Myometrial cell (primary cell): ENCODE measurements at places on chromosomes 7 and 10. TPM values are rescaled to one million over a fixed set of nuclear protein-coding genes. Genes with fewer than 3 reads are reported as not detected.

The CALCR gene
- not detected in 2 replicates for total RNA-seq

The PNLIPRP3 gene
- not detected in 2 replicates for total RNA-seq

The FOXP2 gene
- total RNA-seq = under 0.01 and 0.53 TPM in 2 replicates

The AUTS2 gene
- under 0.01 and 4.1 TPM in 2 replicates for total RNA-seq

The ATOH7 gene
- total RNA-seq = not detected in 2 replicates

The LRRC4 gene
- total RNA-seq = not detected in 2 replicates

The LRRTM3 gene
- total RNA-seq = not detected in 2 replicates

The MINPP1 gene
- total RNA-seq = 32.3 and 33.8 TPM in 2 replicates

The ADIRF gene
- 35.6 and 35.7 TPM in 2 replicates for total RNA-seq

The HOXA5 gene
- 1.7 and 6.2 TPM in 2 replicates for total RNA-seq

The ZNF746 gene
- total RNA-seq = 11.3 and 17.3 TPM in 2 replicates

The CNNM1 gene
- not detected in 2 replicates for total RNA-seq

The NUPR2 gene
- total RNA-seq = not detected in 2 replicates

The HMX2 gene
- total RNA-seq = not detected in 2 replicates

The PLEKHS1 gene
- total RNA-seq = not detected in 2 replicates

The CCDC172 gene
- total RNA-seq = not detected in 2 replicates

The HERPUD2 gene
- total RNA-seq = 15.4 and 36.9 TPM in 2 replicates

The SORCS3 gene
- not detected in 2 replicates for total RNA-seq

The EPHA1 gene
- not detected in 2 replicates for total RNA-seq

The AMZ1 gene
- total RNA-seq = 1.2 and 1.7 TPM in 2 replicates

The IFIT1 gene
- total RNA-seq = 23.1 and 36.3 TPM in 2 replicates

The OR9A2 gene
- total RNA-seq = not detected in 2 replicates

The MLLT10 gene
- total RNA-seq = 15.6 TPM in 2 replicates

The TAS2R4 gene
- total RNA-seq = not detected in 2 replicates

The PIP gene
- not detected in 2 replicates for total RNA-seq

The TAS2R38 gene
- not detected in 2 replicates for total RNA-seq

The UNC5B gene
- 18.8 and 21.3 TPM in 2 replicates for total RNA-seq

The SLC25A13 gene
- total RNA-seq = 10.4 and 11.2 TPM in 2 replicates

The CYP2C18 gene
- total RNA-seq = not detected in 2 replicates

The PKD2L1 gene
- not detected in 2 replicates for total RNA-seq

The NAT16 gene
- not detected in 2 replicates for total RNA-seq

The TUBB8 gene
- not detected in 2 replicates for total RNA-seq

The TSPAN13 gene
- 19.0 and 19.9 TPM in 2 replicates for total RNA-seq

The FAM25C gene
- total RNA-seq = not detected in 2 replicates

The HGF gene
- total RNA-seq = 167 and 209 TPM in 2 replicates

The PCDH15 gene
- total RNA-seq = not detected in 2 replicates

The FGL2 gene
- not detected in 2 replicates for total RNA-seq

The CYP2C9 gene
- total RNA-seq = not detected in 2 replicates

The UNCX gene
- not detected in 2 replicates for total RNA-seq

The MMD2 gene
- not detected in 2 replicates for total RNA-seq

The AKR1C4 gene
- not detected in 2 replicates for total RNA-seq

The NCF1 gene
- total RNA-seq = not detected in 2 replicates

The LRRD1 gene
- total RNA-seq = not detected in 2 replicates

The PTPRZ1 gene
- total RNA-seq = not detected in 2 replicates

The ACTL6B gene
- not detected in 2 replicates for total RNA-seq

The SHTN1 gene
- 1.4 and 1.6 TPM in 2 replicates for total RNA-seq

The ANKRD1 gene
- 0.58 and 1.8 TPM in 2 replicates for total RNA-seq

The FAM24B gene
- 4.0 and 7.4 TPM in 2 replicates for total RNA-seq

The AKR1B15 gene
- not detected in 2 replicates for total RNA-seq

The CCDC201 gene
- total RNA-seq = not detected in 2 replicates

The ANXA8 gene
- 1.8 and 5.5 TPM in 2 replicates for total RNA-seq
